ENCODE measurements at places on chromosomes 7 and 10.

GRCh38 chr7:105602325-105603305 lies 21.3 kb upstream of the EFCAB10 start:
- DNase-seq, result no peak

GRCh38 chr10:114397651-114398145 lies 6.6 kb downstream of the AFAP1L2 start:
- DNase-seq, result peak; percentile 33

DNA sequence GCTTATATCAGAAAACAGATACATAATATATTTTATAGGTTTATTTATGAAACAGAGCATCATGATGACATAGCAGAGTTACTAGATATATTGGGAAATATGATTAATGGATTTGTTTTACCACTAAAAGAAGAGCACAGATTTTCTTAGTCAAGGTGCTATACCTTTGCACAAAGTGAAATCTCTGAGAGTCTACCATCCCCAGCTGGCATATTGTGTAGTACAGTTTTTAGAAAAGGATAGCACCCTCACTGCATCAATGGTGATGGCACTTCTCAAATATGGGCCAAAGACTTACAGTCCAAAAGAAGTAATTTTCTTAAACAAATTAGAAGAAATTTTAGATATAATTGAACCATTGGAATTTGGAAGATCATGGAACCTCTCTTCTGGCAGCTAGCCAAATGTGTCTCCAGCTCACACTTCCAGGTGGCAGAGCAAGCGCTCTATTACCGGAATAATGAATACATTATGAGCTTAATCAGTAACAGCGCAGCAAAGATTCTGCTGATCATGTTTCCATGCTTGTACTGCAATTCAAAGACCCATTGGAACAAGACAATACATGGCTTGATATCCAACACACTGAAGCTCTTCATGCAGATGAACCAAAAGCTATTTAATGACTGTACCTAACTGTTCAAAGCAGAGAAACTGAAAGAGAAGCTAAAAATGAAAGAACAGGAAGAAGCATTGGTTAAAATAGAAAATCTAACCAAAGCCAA lies 21.9 kb upstream of the CREB3L2 start:
- no peak for DNase-seq

GRCh38 chr10:119305860-119306513 lies 98.6 kb downstream of the GRK5 start:
- DNase-seq, result peak; percentile 95

- DNase-seq, result no peak
Observed at GRCh38 chr7:451255-452225, 68.1 kb downstream of the PDGFA start.

GRCh38 chr7:73817121-73817520 lies 13.7 kb upstream of the CLDN4 start:
- no peak for DNase-seq

GRCh38 chr10:61902445-61903220 lies 1.1 kb downstream of the ARID5B start:
- peak; percentile 50 for DNase-seq

DNA sequence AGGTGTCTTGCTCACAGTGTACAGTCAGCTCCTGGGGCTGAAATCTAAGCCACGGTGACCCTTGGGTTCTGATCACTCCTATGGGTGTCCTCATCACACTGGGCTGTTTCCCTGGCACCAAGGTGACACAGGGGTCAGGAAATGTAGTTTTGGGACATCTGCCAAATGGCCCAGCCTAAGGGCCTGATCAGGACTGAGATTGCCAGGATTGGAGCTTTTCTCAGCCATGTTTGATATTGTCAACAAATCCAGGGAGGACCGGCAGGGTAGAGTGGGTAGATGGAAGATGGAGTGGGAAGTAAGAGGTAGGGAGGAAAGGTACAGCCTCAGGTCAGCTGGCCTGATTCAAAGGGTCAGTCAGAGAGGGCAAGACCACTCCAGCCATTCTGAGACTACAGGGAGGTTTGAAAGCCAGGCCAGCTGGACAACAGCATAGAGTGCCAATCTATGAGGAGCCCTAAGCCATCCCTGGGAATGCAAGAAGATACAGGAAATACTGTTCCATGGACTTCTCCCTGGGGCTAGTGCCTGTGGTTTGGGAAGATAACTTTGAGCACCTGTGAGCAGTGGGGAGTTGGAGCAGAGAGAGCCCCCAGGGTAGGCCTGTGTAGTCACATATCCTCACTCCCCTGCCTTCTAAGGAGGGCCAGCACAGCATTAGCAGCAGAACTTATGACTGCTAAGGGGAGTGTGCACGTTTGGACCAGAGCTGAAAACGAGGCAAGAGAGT lies 377.3 kb upstream of the ZMIZ1 start:
- no peak for DNase-seq

DNA sequence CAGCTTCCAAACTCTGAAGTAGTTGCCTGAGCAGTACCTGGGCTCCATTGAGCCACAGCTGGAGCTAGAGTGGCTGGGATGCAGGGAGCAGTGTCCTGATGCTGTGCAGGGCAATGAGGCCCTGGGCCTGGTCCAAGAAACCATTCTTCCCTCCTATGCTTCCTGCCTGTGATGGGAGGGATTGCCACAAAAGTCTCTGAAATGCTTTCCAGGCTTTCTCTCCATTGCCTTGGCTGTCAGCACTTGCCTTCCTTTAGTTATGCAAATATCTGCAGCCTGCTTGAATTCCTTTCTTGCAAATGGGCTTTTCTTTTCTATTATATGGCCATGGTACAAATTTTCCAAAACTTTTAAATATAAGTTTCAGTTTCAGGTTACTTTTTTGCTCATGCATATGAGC lies 972.2 kb upstream of the MBL2 start:
- DNase-seq, result no peak

- no peak for DNase-seq
Observed at GRCh38 chr7:98329100-98329790, 47.8 kb downstream of the BRI3 start.

DNA sequence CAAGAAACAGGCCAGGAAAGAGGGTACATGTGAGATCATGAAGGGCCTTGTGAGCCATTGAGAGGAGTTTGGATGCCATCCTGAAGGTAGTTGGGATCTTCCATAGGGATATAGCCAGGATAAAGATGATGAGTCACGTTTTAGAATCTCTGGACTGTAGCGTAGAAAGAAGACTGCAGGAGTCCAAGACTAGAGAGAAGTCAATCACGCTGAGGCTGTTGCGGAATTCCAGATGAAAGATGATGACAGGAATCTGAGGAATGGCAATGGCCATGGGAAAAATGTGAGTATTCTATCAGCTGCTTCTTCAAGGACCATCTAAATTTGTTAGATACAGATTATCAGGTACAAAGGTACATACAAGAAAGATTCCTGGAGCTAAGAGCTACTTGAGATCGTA lies 711.3 kb downstream of the GRM8 start:
- DNase-seq, result no peak

- DNase-seq, result peak; percentile 13
Observed at GRCh38 chr10:89466599-89467035, 52.2 kb downstream of the IFIT5 start.

DNA sequence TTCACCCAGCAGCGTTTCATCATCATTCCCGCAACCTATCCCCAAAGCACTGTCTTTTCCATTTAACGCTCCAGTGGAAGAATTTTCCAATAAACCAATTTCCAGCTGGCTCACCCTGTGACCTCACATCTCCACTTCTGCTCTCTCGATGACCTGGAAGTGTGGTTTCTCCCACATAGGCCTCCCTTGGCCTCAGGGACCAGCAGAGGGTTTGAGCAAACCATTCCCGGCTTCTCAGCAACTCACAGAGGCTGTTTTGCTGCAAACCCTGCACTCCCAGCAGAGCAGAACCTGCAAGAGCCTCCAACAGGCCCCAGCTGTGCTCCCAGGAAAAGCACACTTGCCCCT lies 523.0 kb upstream of the FOXK1 start:
- DNase-seq, result no peak

DNA sequence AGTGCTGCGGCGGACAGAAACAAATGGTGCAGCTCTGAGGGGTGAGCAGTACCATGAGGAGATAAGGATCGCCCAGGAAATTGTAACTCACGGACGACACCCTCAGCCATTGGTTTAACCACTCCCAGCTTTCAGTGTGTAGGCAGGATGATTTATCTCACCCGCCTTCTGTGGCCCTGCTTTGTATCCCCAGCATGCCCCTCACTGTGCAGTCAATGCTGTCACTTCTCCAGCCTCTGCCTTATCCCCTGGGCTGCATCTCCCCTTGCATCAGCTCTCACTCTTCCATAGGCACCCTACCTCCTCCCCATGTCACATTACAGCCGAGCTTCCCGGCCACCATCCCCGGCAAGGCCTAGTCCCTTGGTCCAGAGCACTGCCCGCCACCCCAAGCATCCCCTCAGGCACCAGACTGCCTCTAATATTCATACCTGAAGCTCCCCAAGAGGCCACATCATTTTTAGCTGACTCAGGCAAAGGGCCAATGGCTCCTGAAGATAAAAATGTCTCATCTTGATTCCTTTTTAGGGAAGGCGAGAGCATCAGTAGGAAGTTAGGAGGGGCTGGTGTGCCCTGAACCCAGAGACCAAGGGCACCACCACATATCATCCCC lies 77.1 kb downstream of the CARD11 start:
- no peak for DNase-seq

DNA sequence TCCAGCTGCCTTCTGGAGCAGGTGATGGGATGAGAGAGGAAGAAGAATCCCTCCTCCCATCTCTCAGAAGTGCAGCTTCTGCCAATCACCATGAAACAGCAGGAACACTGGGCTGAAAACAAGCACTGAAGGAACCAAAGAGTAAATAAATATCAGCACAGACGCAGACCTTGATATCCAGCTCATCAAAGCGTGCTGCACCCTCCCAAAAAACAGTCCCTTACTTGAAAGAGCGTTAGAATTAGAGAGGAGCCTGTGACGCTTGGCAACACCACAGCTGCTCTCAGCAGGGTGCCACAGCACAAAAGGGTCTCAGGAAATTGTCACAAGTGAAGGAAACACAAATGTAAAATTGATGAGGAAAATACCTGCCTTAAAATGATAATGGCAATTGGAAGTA lies 39.5 kb downstream of the KLF6 start:
- no peak for DNase-seq

- DNase-seq, result no peak
Observed at GRCh38 chr7:37674531-37674930, 9.0 kb upstream of the GPR141 start.

- DNase-seq, result peak; percentile 8
Observed at GRCh38 chr7:116315293-116315692, 105.0 kb downstream of the TES start.

DNA sequence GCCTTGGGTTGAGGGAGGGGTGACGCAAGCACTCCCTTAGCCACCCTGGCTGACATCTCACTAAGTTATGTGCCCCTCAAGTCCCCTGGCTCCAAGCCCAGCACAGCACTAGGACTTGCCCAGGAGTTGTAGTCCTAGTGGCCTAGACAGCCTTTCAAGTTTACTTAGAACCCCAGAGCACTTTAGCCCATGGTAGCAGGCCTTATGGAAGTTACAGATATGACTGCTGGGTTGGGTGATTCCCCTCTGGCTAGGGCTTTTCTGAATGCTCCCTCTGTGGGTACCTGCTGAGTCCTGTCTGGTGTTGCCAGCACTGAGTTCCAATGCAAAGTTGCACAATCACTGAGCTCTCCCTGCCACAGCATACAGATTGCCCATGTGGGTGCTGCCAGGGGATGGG lies 83.2 kb downstream of the AHCYL2 start:
- peak; percentile 32 for DNase-seq

DNA sequence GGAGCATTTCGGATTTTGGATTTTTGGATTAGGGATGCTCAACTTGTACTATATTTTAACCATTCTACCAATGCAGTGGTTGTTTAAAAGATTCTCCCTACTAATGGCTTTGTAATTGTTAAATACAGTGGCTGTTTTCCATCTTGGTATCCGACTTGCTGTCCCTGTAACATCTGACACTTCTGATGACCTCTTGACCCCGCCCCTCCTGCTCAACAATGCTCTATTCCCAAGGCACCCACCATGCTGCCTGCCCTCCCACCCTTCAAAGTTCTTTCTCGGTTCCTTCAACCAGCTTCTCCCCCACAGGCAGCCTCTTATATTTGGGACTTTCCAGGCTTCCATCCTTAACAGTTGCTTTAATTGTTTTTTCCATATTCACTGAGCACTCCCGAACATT lies 2.0 kb downstream of the PRTFDC1 start:
- no peak for DNase-seq

DNA sequence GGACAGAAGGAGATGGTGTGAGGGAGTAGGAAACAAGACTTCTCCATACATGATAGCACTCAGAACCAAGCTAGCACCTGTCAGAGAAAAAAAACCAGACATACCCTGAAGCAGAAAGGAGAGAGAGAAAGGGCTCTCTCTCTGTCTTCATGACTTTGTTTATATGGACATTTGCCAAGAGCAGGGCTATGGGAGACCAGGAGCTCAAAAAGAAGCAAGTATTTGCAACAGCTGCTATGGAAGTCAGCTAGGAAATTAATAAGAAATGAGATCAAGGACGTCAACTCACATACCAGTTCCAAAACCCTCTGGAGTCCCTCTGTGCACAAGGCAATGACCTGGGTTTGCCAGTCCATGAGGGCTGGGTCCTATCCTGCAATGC lies 111.6 kb downstream of the SGMS1 start:
- DNase-seq, result no peak
